Activated T-cell treated with anti-CD3 and anti-CD28 coated beads, Interleukin-2, amount 50 U/mL, for 4 hours (primary cell): ENCODE measurements at places on chromosomes 1 and 21. TPM values are rescaled to one million over a fixed set of nuclear protein-coding genes. Genes with fewer than 3 reads are reported as not detected.

FCAMR gene
- not detected for total RNA-seq

CFHR5 gene
- total RNA-seq: not detected

EXO1 gene
- 25.5 TPM for total RNA-seq

EVI5 gene
- 29.8 TPM for total RNA-seq

TAS1R1 gene
- not detected for total RNA-seq

SLAMF8 gene
- 1.2 TPM for total RNA-seq

ATP6V1G3 gene
- total RNA-seq: not detected

CAMK2N1 gene
- 1.3 TPM for total RNA-seq
